ENCODE measurements at places on chromosomes 13 and 19.

- no peak for DNase-seq
Observed at GRCh38 chr13:42328672-42329071, 56.7 kb downstream of the AKAP11 start.

- DNase-seq = no peak
Observed at GRCh38 chr13:51946163-51946669, 65.0 kb downstream of the ATP7B start.

- DNase-seq = no peak
Observed at GRCh38 chr19:51771376-51772130, 10.6 kb downstream of the FPR2 start.

- DNase-seq = no peak
Observed at GRCh38 chr13:114324334-114324733, 10.0 kb downstream of the CHAMP1 start.
